ENCODE measurements at places on chromosomes 6 and 20.

DNA sequence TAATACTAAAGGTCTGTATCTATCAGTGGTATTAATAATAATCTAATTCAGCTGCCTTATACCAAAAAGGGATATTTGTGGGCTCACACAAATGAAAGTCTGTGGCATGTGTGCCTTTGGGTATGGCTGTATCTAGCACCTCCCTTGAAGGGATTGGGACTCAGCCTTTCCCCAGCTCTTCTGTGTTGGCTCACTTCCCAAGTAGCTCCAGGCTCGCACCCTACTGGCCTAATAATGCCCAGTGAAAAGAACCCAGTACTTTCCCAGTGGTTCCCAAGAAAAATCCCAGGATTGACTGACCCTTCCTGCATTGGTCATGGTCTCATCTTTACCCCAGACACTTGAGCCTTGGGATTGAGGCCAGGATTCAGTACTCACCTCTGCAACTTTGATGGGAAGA lies 60.7 kb upstream of the CDKAL1 start:
- DNase-seq = no peak

- no peak for DNase-seq
These were observed 41.7 kb upstream of the ZBP1 start for GRCh38 chr20:57661746-57662455.

- no peak for DNase-seq
These were observed 16.9 kb downstream of the LRRC1 start for GRCh38 chr6:53811746-53812145.

- no peak for DNase-seq
These were observed 528 bp downstream of the NHSL1 start for GRCh38 chr6:138498629-138499302.

DNA sequence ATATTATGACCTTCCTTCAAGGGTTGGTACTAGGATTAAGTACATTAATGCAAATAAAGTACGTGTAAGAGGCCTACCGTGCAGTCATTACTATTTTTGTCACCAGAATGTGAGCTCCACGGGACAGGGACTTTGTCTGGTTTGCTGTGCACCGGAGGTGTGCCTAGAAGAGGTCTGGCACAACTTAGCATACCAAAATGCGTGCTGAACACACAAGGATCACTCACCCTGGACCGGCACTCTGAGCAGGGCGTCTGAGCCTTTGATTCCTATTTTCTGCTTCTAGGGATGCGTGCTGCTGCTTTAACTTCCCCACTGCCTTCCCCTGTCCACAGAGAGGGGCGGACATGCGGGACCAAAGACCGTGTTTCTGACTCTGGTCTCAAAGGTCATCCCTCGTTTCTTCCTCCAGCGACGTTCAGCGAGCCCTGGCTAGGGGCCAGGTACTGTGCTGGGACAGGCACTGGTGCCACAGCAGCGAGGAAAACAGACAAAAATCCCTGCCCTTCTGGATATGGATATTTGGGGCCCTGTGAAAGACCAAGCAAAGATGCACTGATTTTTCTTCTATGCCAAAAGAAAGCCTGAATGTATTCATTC lies 222.7 kb downstream of the BMP7 start:
- DNase-seq = no peak

Data from ovary (tissue), 10 donors.